Omental fat pad (tissue), 4 donors: ENCODE measurements at places on chromosomes 7 and 10. TPM values are rescaled to one million over a fixed set of nuclear protein-coding genes. Genes with fewer than 3 reads are reported as not detected.

DNA sequence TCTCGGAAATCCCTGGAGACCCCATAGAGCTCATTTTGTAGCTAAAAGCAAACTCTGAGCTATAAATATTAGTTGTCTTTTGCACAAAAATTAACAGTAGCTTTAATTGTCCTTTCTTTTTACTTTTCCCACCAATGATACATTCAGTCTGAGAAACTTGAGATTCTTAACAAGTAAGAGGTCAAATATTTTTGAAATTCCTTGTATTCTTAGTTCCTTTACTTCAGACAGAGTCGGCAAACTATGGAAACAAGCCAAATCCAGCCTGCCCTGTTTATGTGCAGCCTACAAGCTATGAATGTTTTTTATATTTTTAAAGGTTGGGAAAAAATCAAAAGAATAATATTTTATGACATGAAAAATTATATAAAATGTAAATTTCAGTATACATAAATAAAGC, 146.6 kb downstream of the CTNNA3 start:
- DNase-seq = no peak

The PTF1A gene
- not detected for total RNA-seq

The KNDC1 gene
- total RNA-seq = 7.7 TPM

- DNase-seq = no peak
These were observed 15.9 kb downstream of the ADCY1 start for GRCh38 chr7:45589915-45590678.

DNA sequence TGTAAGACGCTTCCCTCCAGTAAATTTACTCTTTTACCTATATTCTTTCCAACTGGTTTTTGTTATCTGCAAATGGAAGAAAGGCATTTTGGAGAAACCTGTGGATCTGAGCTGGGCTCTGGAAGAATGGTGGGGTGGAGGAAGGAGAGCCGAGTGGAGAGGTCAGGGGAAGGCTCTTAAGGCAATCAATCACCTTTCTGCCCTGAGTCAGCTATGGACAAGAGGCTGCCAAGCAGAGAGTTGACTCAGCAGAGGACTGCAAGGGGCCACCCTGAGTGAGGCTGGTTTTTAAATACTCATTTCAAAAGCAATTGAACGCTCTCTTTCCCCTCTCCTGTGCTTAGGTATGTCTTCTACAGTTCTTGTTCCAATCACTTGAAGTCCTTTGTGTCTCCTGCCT, 81.8 kb downstream of the SPAG6 start:
- DNase-seq = no peak

The ZNF746 gene
- total RNA-seq = 30.4 TPM

DNA sequence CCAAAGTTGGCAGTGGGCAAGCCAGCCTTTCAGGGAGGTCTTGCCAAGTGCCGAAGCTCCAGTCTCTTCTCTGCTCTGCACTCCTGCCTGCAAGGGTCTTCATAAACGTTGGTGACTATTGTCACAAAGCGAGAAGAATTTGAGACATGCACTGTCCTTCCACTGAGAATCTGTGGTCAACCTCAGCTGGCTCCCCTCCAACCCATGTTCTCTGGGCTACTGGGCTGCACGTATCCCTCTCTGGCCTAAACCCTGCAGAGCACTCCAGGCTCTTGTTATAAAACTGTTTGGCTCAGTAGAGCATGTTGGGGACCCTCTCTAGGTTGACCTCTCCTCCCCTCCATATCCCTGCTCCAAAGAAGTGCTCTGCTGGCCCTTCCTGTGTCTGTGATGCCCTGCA, 260.4 kb upstream of the NFE2L3 start:
- DNase-seq = no peak

The TBL2 gene
- total RNA-seq = 45.9 TPM

DNA sequence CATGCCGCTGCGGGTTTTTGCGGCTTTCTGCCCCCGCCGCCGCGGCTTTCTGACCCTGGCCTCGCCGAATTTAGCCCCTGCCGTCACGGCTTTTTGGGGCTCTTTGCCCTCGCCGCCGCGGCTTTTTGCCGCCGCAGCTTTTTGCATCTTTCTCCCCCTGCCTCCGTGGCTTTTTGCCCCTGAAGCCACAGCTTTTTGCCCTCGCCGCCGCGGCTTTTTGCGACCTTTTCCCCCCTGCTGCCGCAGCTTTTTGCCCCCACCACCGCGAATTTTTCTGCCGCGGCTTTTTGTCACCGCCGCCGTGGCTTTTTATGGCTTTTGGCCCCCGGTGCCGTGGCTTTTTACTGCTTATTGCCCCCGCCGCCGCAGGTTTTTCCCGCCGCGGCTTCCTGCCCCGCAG, 636.5 kb downstream of the ZNF716 start:
- DNase-seq = no peak

- no peak for DNase-seq
These were observed 40.1 kb downstream of the PFKP start for GRCh38 chr10:3107426-3107961.

DNA sequence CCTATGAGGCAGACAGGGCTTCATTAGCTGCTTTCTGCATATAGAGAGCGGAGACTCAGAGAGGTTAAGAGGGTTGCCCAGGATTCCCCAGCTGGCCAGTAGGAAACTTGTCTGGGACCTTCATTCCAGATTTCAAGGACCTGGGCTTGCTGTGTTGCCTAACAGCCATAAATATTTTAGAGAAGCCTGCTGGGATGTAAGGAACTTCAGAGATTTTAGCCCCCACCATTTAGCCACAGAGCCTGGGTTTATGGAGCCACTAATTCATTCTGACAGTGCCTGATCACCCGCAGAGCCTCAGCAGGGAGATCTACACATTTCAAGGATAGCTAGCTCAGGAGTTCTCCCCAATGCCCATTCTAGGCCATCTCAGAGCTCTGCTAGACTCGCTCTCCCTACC, 56.6 kb upstream of the TRUB1 start:
- DNase-seq = no peak

GRCh38 chr7:18393465-18394118, 102.0 kb upstream of the HDAC9 start:
- DNase-seq = no peak

- no peak for DNase-seq
These were observed 277.9 kb downstream of the HPSE2 start for GRCh38 chr10:98957801-98958200.

The LOXL4 gene
- 3.3 TPM for total RNA-seq

DNA sequence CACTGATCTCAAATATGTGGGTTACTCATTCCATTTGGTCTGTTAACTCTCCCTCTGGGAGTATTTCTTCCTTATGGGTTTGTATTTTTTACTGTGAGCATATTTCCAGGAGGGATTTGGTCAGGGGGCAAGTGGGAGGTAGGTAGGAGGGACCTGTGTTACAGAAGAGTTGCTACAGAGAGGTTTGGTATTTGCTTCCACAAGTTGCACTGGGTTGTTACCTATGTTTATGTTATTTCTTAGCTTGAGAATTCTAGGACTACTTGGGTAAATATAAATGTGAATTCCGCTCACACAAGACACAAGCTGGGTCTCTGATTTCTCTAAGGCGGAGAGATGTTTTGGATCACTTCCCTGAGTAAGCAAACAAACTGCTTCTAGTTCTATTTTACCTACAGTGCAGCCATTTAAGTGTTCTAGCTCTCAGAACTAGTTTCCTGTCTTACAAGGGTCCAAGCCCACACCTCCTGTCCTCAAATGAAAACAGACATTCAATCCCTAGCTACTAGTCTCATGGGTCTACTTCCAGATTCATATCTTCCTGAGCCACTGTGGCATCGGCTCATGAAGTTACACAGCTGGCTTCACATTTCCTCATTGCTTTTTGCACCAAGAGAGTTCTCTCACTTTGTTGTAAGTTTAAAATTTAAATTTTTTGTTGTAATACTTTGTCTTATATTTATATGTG, 75.4 kb upstream of the PPP1R3C start:
- DNase-seq = no peak

DNA sequence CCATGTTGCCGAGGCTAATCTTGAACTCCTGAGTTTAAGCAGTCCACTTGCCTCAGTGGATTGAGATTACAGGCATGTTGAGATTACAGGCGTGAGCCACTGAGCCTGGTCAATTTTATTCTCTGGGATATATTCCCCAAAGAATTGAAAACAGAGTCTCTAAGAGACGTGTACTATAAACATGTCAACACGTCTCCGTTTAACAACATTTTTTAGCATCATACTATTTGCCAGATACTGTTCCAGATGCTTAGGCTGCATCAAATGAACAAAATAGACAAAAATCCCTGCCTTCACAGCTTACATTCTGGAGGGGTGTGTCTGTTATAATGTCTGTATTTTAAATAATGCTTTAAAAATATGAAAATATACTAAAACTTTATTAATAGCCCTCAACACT, 54.1 kb upstream of the PRKG1 start:
- no peak for DNase-seq

DNA sequence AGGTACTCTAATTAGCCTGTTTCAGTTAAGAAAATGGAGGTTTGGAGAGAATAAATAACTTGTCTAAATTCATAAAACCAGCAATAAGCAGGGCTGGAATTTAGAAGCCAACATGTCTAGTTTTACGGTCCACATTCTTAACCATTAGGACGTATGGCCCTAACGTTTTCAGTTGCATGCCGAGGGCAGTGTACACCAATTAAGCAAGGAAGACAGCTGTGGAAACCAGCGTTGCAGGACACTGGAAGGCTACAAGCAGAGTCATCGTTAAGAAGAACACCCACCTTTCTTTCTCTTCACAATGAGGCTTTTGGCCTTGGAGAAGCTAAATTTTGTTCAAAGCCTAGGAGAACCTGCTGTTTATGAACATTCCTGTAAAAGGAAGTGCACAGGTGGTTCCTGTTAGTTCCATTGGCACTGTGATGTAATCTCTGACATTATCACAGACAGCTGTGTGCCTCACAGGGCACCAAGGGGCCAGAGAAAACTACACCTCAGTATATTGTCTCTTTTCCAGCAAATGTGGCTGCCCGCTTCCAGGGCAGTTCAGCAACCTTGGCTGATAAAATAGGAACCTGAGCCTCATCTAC, 21.0 kb downstream of the MPP7 start:
- DNase-seq = no peak

The ADGRA1 gene
- total RNA-seq = not detected

- DNase-seq = no peak
These were observed 138.3 kb upstream of the PALS2 start for GRCh38 chr7:24434972-24435371.

The NXPH1 gene
- not detected for total RNA-seq

DNA sequence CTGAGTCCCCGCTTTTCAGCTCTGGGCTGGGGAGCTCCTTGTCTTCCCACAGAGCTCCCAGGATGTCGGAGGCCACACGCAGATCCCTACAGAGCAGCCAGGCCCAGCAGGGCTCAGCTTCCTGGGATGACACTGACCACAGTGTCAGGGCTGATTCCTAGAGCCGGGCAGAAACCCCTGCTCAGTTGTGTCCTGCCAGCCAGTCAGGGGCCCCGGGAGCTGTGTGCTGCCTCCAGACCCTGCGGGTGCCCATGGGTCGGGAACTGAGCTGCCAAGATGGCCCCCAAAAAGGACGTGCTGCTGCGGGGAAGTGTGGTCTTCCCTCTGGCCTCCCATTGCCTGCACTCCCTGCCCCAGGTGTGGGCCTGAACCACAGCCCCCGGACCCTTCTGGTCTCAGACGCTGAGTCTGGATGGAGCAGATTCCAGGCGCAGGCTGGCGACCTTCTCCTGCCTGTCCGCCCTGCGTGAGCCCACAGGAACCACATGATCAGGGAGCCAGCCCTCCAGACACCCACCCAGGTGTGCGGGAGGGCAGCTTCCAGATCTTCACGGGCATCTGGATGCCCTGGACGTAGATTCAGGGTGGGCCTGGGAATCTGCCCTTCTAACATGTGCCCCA, 217.4 kb downstream of the MAD1L1 start:
- no peak for DNase-seq

- DNase-seq = no peak
These were observed 2.2 kb downstream of the TRIL start for GRCh38 chr7:28955718-28956607.

DNA sequence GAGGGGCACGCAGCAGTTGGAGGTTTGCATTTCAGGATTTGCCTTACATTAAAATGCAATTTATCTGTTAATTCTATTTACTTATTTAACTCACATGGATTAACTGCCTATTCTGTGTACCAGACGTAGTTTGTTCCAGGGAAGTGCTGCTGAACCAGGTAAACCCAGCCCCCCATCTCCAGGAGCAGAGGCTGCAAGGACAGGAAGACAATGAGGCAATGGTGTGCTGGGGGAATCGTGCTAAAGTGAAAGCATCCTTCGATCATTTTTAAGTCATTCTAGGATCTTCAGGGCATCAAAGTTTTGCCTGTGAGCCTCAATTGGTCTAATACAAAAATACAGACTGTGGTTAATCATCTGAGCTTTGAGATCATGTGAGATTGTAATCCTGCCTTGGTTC, 166.4 kb downstream of the DNAJB6 start:
- DNase-seq = no peak

- DNase-seq = no peak
These were observed 10.2 kb downstream of the OGDHL start for GRCh38 chr10:49751636-49752510.

GRCh38 chr7:100604028-100604975, 2.1 kb downstream of the PCOLCE start:
- no peak for DNase-seq

- no peak for DNase-seq
These were observed 80.3 kb downstream of the LRRC17 start for GRCh38 chr7:102992938-102993717.

DNA sequence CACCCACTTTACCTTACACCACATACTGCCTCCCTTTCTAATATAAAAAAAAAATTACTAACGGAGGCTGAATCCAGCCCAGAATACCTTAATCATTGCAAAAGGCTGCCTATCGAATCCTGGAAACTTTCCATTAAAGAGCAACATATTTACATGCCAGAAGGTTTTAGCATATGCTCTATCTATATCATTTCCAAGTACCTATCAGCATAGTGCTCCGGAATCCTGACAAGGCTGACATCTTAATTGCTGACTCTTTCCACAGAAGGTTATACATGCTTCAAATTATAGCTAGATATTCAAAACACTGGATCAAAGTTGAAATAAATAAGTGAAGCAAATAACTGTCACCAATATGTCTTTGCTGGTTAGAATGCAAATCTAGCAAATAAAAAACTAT, 170.9 kb upstream of the CDK1 start:
- no peak for DNase-seq

- no peak for DNase-seq
These were observed 94.3 kb downstream of the THSD7A start for GRCh38 chr7:11737723-11738122.

The NODAL gene
- total RNA-seq = not detected

DNA sequence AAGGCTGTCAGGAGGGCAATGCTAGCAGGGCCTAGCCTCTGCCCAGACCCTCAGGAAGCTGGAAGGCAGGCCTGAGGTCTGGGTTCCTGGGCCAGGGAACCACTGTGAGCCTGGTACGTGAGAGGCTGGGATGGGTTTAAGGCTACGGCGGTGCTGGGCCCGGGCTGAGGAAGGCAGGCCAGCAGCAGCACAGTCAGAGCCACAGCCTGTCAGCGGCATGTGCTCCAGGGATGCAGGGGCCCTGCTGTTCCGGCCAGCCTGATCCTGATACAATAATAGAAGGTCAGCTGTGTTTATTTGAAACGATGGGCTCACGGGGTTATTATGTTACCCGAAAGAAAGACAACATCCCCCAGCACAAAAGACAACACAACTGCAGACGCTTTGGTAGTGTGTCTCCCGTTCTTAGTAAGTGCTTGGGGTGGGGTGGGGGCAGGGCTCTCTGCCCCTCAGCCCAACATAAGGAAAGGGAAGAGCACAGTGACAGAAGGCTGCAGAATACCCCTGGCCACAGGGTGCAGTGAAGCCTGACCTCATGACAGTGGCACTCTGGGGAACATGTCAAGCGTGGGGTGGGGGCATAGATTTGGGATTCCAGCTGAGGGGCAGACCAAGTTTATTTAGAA, 95.0 kb downstream of the COL13A1 start:
- no peak for DNase-seq

The CDH23 gene
- total RNA-seq = 41.9 TPM

GRCh38 chr10:110637558-110638053, 6.5 kb upstream of the RBM20 start:
- no peak for DNase-seq
